Astrocyte of the hippocampus (primary cell): ENCODE measurements at places on chromosomes 5 and 9.

DNA sequence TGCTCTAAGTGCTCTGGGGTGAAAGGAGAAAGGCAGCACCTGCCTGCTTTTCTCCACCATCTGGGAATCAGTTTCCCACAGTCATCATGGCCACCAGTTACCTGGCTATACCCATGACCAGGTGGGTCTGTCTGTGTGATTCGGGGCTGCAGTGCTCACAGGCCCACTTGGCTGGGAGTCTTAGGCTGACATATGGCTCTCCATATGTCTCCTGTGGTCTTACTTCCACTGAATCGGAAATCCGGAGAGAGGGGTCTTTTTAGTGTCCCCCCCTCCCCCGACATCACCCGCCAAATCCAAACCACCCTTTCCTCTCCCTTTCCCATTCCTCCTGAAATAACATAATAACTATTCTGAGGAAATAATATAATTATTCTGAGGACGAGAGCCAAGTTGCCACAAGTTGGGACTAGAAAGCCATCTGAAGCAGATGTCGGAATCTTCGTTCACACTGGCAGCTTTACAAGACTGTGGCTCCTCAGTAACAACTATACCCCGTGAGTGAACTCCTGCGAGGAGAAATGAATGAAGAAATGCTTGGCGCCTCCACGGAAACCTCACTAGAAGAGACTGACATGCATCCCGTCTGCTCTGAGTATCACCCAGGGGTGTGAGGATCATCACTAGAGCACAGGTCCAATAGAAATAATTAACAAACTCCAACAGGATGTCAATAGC, 143.4 kb downstream of the MYO10 start:
- no peak for DNase-seq

GRCh38 chr5:173315495-173316338, 12.5 kb downstream of the STC2 start:
- DNase-seq = peak; percentile 84

- DNase-seq = no peak
Measured at GRCh38 chr9:77935974-77936373, 95.6 kb downstream of the GNAQ start.

DNA sequence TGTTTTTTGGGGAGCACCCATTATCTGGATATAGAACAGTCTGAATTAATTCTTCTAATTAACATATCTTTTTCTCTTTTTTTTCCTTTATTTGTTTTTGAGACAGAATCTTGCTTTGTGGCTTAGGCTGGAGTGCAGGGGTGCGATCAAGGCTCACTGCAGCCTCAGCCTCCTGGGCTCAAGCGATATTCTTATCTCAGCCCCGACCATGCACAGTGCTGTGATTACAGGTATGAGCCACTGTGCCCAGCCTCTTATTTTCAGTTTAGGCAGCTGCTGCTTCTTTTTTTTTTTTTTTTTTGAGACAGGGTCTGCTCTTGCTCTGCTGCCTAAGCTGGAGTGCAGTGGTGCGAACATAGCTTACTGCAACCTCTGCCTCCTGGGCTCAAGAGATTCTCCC, 20.2 kb downstream of the UBE2R2 start:
- DNase-seq = no peak

GRCh38 chr9:129380961-129381401, 202.9 kb upstream of the IER5L start:
- no peak for DNase-seq

GRCh38 chr9:90956026-90956810, 154.6 kb downstream of the SYK start:
- DNase-seq = peak; percentile 56

DNA sequence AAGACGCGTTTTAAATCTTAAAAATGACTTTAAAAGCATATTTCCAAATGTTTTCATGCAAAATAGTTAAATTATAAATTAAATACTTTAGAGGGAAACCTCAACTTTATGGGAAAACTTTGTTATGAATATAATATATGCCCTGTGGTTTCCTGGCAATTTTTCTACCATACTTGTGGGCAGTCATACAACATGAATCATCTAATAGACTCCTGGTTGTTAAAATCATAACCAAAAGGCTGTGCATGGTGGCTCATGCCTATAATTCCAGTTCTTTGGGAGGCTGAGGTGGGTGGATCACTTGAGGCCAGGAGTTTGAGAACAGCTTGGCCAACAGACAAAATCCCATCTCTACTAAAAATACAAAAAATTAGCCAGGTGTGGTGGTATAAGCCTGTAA, 18.2 kb downstream of the ATP10B start:
- no peak for DNase-seq

- DNase-seq = peak; percentile 17
Measured at GRCh38 chr5:91225848-91226686, 157.1 kb downstream of the ARRDC3 start.

- DNase-seq = peak; percentile 76
Measured at GRCh38 chr5:171419688-171420430, 412 bp downstream of the FGF18 start.

GRCh38 chr5:137935190-137935589, 45.9 kb downstream of the PKD2L2 start:
- DNase-seq = no peak

GRCh38 chr9:83367326-83367725, 170.9 kb downstream of the FRMD3 start:
- no peak for DNase-seq

DNA sequence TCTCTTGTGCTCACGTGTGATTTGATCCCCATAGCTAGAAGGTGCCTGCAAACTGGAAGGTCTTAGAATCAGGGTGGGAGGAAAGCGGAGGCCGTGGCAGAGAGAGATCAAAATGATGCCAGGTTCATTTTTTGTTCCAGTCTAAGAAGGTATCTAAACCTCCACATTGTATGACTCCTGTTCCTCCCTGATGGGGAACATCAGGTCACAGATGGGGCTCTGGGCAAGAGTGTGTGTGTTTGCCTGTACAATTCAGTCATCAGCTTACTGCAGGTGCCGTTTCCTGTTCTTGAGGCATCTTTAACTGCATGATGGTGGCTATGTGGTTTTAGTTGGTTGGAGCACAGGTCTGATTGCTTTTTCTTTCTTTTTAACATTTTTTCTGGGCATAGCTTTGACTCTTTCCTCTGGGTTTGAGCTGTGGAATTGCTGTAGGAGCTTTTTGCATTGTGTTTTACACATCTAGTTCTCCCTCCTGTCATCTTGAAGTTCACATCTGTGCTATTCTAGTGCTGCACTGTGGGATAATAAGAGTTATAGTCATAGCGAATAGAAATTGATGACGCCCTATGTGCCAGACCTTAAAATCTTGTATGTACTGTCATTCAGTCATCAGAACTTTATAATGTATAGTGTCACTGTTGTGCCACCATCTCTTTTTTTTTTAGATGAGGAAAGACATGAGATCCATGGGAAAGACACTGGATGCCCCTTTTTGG, 30.8 kb downstream of the ARHGAP26 start:
- DNase-seq = no peak

GRCh38 chr5:154475591-154476353, 2.3 kb downstream of the HAND1 start:
- DNase-seq = no peak

DNA sequence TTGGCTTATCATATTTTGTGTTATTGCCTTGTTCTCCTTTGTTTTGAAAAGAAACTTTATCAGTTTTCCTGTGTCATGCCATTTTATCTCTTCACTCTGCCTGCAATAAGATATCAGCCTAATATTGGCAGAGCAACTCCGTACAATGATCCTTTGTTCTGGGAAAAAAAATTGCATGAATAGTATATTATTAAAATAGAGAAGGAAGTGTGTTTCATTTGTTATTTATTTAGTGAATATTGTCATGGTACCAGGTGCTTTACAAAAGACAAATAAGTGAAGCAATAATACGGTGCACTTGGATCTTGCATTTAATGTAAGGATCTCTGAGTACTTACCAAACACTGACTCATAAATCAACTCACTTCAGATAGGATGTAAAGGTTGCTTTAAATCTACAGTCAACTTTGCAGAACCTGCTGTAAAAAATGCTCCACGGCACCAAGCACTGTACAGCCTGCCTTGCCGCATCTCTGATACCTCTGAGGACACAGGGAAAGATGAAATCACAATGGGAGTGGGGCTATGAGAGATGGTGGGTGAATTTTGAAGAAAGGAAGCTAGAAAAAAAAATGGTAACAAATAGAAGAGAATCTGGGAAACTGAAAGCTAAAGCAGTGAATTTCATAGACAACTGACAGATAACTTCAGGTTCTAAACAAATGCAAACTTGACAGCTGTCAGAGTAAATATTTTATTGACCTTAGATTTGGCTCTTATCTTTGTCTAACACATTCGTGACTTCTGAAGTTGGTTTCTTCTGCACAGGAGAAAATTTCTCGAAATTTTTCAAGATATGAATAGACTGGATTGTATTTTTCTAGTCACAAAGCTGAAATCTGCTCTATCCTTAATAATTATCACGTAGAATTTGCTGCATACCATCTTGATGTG, 232.1 kb downstream of the ENC1 start:
- DNase-seq = no peak

- DNase-seq = no peak
Measured at GRCh38 chr5:9922719-9923118, 292.6 kb upstream of the TAS2R1 start.

- no peak for DNase-seq
Measured at GRCh38 chr9:18922161-18922885, 110.7 kb downstream of the SAXO1 start.

- DNase-seq = peak; percentile 59
Measured at GRCh38 chr5:40437452-40437861, 242.3 kb upstream of the PTGER4 start.

DNA sequence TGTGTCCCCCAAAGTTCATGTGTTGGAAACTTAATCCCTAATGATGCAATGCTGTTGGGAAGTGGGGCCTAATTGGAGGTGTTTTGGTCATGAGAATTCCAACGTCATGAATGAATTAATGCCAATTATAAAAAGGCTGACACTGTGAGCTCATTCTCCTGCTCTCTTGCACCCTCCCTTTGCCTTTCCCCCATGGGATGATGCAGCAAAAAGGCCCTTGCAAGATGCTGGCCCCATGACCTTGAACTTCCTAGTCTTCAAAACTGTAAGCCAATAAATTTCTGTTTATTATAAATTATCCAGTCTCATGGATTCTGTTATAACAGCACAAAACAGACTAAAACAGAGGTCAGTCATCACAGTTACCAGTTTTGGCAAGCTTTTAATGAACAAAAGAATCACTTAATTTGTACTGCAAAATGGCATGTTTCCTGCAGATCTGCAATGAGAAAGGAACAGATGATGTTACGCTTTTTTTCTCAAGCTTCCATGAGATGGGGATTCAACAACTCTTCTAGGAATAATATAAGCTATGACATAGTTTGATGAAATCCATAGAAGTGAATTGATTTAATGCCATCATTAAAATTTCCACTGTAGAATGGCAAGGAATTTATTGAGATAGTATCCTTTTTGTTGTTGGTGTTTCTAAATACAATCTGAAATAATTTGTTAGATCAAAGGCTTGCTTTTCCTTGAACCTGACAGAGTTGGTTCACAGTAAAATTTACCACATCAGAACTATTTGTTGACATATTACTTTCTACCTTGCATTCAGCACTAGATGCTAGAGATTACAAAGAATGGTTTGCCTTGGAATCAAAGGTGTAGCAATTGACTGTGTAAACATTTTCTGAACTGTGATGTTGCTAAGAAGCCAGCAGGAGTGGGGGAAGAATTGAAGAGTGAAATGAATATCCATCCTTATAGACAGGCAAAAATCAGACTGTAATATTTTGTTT, 29.3 kb upstream of the RFK start:
- no peak for DNase-seq

GRCh38 chr9:72667181-72667580, 145.8 kb downstream of the TMC1 start:
- DNase-seq = no peak
